ENCODE measurements at places on chromosomes 1 and 21.

DNA sequence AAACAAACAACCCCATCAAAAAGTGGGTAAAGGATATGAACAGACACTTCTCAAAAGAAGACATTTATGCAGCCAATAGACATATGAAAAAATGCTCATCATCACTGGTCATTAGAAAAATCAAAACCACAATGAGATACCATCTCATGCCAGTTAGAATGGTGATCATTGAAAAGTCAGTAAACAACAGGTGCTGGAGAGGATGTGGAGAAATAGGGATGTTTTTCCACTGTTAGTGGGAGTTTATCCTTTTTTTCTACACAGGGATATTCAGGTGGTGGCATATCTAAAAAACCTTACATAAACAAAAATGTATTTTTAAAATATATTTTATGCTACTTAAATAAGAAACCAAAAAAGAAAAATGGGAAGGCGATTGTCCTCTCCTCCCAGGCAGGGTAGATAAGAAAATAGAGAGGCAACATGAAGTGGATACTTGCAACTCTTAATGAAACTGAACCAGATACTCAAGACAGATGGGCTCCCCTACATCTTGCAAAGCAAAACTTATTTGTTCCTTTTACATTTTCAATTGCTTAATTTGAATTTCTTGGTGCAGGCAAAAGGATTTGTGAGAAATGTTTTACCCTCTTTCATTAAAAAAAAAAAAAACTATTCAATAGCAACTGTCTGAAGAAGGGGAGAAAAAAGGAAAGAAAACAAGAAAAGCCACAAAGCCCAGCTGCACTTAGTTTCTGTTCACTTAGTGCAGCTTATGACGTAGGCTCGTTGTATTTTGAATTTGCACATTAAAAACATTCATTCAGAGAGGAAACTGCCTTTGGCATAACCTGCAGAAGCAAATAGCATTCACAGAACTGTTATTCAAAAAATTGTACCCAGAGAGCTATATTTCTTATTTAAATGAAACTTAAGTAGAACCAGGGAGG lies 36.9 kb upstream of the RGS1 start:
- DNase-seq: no peak

- DNase-seq: no peak
Observed at GRCh38 chr1:202624781-202625108, 85.5 kb downstream of the SYT2 start.

GRCh38 chr21:45836694-45837670 lies 144.6 kb upstream of the COL6A1 start:
- DNase-seq: no peak

DNA sequence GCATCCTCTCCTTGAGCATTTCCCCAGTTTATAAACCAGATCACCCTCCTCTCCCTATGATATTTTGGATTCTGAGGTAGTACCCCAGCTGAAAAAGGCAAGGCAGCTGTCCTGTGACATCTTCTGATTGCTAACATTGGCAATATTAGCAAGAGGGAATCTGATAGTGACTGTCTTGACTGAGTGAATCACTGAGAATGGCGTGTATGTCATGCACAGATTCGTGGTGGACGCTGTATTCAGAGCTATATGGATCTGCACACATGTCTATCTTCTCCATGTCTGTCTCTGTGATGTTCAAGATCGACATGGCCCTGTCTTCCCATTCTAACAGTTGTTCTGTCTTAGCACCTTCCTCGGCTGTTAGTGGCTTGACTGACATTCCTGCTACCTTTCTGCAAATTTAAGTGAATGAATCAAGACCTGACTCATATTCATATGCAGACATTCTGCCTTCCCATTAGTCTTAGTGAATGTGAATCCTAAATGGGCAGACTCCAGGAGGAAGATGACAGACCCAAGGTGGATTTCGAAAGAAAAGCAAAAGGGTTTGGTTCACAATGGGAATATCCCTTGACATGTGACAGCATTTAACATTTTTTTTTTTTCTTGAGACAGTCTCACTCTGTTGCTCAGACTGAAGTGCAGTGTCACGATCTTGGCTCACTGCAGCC lies 97.7 kb downstream of the PGBD5 start:
- no peak for DNase-seq

DNA sequence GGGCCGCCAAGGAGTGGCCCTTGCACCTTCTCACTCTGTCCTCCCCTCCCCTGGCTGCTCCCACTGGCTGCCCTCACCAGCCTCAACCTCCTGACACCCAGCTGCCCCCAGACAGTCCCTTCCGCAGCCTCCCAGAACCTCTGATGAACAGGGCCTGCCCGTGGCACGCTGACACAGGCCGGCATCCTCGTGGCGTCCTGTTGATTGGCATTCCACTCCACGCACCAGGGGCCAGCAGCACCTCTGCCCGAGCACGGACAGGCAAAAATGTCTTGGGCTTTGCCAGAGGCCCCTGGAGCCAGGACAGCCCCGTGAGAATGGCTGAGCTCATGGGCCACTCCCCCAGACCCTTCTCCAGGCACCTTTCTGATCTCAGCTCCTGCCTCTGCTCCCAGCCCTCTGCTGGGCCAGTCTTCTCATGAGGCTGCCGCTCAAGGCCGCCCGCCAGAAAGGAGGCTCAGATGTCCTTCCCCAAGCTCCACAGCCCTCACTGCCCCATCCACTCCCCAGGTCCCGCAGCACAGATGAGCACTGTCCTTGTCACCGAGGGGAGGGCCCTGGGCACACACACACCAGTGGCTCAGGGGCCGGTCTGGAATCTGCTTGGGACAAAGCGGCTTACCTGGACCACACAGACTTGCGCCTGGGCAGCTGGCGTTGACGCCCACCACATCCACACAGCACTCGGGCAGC lies 15.8 kb upstream of the RNF223 start:
- no peak for DNase-seq

GRCh38 chr1:224534731-224535130 lies 81.4 kb upstream of the CNIH3 start:
- DNase-seq: no peak

- DNase-seq: no peak
Observed at GRCh38 chr1:110057963-110058518, 12.4 kb downstream of the ALX3 start.

DNA sequence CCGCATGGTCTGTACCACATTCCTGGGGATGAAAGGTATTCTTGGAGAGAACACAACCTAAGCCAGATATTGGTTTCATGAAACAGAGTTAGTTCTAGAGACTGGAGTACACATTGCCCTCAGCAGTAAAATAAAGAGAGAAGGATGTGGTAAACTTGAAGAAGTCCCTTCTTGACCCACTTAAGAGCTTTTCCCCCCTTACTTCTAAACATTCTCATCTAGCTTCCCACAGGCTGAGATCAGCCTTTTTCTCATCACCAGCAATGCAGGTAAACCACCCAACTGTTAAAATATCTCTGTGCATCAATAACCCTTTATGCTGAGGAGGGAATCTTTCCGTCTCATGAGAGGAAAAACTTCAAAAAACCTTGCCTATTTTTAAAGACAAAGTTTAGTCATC lies 62.6 kb downstream of the SUSD4 start:
- DNase-seq: no peak

DNA sequence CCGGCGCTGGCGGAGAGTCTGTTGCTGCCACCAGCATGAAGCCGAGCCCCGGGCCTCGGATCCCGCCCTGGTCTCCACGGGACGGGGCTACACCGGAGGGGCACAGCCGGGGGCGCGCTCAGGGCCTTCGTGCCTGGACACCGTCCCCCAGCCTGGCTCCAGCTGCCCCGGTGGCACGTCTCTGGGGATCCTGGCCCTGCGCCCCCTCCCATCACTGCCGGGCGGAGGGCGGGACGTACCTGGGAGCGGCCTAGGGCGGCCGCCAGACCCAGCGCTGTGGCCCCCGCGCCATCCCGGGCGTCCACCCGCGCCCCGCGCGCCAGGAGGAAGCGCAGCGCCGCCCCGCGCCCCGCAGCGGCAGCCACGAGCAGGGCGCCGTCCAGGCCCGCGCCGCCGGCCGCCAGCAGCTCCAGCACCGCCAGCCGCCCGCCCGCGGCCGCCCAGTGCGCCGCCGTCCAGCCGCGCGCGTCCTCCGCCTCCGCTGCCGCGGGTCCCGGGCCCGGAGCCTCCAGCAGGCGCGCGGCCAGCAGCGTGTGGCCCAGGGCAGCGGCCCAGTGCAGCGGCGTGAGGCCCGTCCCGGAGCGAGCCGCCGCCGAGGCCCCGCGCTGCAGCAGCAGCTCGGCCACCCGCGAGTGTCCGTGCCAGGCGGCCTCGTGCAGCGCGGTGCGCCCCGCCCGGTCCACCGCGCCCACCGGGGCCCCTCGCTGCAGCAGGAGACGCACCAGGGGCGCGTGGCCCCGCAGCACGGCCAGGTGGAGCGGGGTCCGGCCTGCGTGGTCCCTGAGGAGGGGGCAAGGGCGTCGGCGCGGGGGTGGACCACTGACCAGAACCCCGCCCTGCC lies 1.0 kb downstream of the ANKRD65 start:
- no peak for DNase-seq

- DNase-seq: no peak
Observed at GRCh38 chr1:94418664-94419655, 771 bp downstream of the ABCD3 start.

DNA sequence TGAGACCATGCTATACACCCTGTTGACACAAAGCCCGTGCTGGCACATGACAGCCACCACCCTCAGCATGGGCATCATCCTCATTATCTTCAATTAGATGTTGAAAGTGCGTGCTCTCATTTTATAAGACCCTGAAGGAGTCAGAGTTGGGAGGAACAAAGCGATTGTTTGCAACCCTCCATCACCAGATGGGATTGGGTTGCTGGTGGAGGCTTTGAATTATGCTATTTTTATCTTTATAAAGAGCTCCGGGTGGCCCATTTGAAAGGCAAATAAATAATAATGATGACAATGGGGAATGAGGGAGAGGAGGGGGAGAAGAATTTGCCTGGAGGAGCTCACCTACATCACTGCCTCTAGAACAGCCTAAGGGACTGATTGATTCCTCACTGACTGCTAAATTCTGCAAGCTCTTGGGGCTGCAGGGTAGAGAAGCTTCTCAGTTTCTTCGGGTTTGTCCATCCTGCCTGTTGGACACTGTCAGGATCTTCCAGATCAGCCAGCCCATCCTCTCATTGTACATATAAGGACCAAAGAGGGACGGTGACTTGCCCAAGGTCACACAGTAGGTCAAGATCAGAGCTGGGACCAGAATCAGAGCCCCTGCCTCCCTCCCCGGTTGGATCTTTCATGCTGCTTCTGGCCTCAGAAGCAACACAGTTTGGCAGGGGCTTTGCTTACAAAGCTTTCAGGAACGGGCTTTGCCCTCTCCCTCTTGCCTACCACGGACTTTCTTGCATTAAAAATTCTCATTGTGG lies 130.9 kb upstream of the ZBTB40 start:
- DNase-seq: no peak

DNA sequence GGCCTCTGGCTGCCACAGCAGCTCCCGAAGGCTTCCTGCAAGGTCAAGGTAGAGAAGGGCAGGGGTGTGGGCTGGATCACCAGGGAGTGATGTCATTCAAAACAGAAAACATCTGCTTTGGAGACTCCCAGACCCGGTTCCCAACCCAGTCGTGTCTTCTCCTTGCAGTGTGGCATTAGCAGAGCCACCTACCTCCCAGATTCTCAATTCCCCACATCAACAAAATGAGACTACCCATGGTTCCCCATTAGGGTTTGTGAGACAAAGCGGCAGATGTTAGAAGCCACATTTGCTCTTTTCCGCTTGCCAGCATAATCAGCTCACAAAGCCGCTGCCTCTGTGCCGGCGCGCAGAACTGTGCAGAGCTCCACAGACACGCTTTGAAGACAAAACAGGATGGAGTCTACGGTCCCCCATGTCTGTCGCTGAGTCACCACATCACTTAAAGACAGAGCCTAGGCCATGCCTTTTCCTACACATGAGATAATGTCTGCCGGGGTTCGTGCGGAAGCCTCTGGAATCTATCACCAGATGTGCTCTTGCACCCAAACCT lies 12.5 kb downstream of the KIF17 start:
- DNase-seq: no peak

- no peak for DNase-seq
Observed at GRCh38 chr1:195326325-195326724, 1281.9 kb downstream of the KCNT2 start.
